Progenitor cell of endocrine pancreas (in vitro differentiated cells): ENCODE measurements at places on chromosomes 16 and 17. TPM values are rescaled to one million over a fixed set of nuclear protein-coding genes. Genes with fewer than 3 reads are reported as not detected.

Gene GRIN2A
- 1.7 and 1.9 TPM in 2 replicates for total RNA-seq

Gene NPIPA3
- total RNA-seq: 0.95 and 1.3 TPM in 2 replicates

Gene KLHL11
- total RNA-seq: 16.9 and 19.6 TPM in 2 replicates

Gene TNP2
- total RNA-seq: not detected in 2 replicates

Gene CA4
- total RNA-seq: 8.2 and 9.3 TPM in 2 replicates

Gene KCNH6
- 12.0 and 13.2 TPM in 2 replicates for total RNA-seq

DNA sequence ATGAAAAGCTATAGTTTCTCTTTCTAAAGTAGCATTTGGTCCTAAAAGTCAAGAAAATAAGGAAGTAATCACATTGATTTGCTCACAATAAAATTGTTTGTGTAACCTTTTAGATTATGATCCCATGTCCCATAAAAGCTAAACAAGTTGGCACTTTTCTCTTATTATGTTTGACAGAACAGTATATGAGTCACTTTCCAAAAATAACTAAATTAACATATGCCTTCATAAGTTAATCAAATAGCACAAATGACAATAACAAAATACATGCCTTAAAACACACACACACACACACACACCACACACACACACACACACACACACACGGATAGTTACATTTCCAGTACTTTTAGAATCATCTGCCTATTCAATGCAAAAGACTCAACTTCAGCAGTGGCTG, 2.8 kb downstream of the MED13 start:
- no peak for DNase-seq
- peak overlapping the region; percentile 70 for H3K27ac ChIP-seq
- peaks cover 55% of the 10 kb centered on the region for H3K4me1 ChIP-seq
- H3K4me3 ChIP-seq: peak overlapping the region; percentile 96

DNA sequence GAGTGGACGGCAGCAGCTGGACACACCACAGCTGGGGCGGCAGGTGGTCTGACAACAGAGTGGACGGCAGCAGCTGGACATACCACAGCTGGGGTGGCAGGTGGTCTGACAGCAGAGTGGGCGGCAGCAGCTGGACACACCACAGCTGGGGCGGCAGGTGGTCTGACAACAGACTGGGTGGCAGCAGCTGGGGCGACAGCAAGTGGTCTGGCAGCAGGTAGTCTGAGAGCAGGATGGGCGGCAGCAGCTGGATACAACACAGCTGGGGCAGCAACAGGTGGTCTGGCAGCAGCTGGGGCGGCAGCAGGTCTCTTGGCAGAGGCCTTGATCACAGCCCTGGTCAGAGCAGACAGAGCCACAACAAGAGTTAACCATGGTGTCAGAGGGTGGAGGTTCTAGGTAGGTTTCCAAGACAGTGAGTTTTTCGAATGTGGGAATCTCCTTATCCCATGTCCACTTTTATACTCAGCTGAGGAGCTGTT, at the start of gene KRTAP4-1:
TSS of gene KRTAP4-1 (minus strand) at position 432 of the 482 bp plus-strand sequence. CDS start at position 375, 57 bp downstream.
- H3K4me3 ChIP-seq: no peak within 1 kb of the TSS
- peaks cover 19% of the 10 kb centered on the region for H3K27me3 ChIP-seq
- no peak for DNase-seq
- no peak within 1 kb of the TSS for H3K27ac ChIP-seq
- H3K36me3 ChIP-seq: no peaks in the 10 kb centered on the region
- peaks cover 6% of the 10 kb centered on the region for H3K4me1 ChIP-seq

DNA sequence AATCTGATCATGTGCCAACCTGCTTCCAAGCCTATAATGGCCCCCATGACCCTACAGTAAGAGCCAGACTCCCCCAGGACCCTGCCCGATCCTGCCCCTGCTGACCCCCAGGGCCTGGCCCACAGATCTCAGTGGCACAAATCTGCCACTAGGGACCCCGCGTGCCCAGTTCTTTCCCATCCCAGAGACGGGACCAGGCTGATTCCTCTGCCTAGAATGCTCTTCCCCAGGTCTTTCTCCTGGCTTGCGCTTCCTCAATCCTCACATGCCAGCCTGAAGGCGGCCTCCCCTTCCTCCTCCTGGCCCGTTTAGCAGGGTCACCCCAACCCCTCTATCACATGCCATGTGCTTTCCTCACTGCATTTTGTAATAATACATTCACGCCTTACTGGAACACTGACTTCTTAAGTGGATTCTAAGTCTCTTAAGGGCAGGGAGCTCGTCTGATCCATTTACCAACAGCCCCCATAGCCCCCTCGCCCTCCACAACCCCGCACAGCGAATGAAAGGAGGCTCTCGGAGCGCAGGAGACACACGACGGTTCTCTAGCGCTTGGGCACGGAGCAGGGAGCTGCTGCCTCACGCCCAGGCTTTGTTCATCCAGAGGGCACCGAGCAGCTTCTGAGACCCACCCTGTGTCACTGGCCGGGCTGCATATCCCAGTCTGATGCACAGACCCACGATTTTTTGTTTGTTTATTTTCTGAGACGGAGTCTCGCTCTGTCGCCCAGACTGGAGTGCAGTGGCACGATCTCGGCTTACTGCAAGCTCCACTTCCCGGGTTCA, 1.2 kb downstream of the TRIM65 start:
- DNase-seq: no peak
- peak overlapping the region; percentile 73 for H3K4me3 ChIP-seq
- H3K4me1 ChIP-seq: peaks cover 8% of the 10 kb centered on the region
- peak overlapping the region; percentile 67 for H3K27ac ChIP-seq

DNA sequence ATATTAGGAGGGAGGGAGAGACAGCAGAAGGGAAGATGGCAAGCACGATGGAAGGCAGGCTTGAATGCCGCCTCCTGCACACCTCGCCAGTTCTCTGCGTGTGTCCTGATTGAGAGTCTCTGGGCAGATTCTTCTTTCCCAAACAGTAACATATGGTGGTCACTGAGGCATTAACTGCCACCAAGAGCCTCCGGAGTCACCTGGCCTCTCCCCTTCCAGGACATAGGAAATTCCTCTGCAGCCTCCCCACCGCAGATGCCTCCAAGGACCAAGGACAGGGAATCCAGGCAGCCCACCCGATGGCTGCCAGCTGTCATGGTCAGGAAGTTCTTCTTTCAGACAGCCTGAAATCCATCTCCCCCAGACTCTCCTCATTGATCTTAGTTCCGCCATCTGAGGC, 149.3 kb downstream of the ENGASE start:
- H3K36me3 ChIP-seq: no peaks in the 10 kb centered on the region
- no peak overlapping the region for H3K4me3 ChIP-seq
- DNase-seq: no peak

GRCh38 chr16:74716355-74716754, 15.7 kb upstream of the MLKL start:
- no peaks in the 10 kb centered on the region for H3K36me3 ChIP-seq
- no peak for DNase-seq
- H3K27ac ChIP-seq: no peak overlapping the region
- H3K27me3 ChIP-seq: no peaks in the 10 kb centered on the region
- no peaks in the 10 kb centered on the region for H3K4me1 ChIP-seq
- no peak overlapping the region for H3K4me3 ChIP-seq

GRCh38 chr16:65375651-65376050, 253.8 kb upstream of the CDH11 start:
- peaks cover 37% of the 10 kb centered on the region for H3K27me3 ChIP-seq
- H3K4me3 ChIP-seq: no peak overlapping the region
- no peaks in the 10 kb centered on the region for H3K36me3 ChIP-seq
- peaks cover 19% of the 10 kb centered on the region for H3K4me1 ChIP-seq
- H3K27ac ChIP-seq: no peak overlapping the region

- H3K36me3 ChIP-seq: no peaks in the 10 kb centered on the region
- H3K4me3 ChIP-seq: no peak overlapping the region
- DNase-seq: no peak
- H3K4me1 ChIP-seq: peaks cover 6% of the 10 kb centered on the region
- H3K27me3 ChIP-seq: peaks cover 3% of the 10 kb centered on the region
Measured at GRCh38 chr17:65519462-65519861, 42.0 kb downstream of the AXIN2 start.

- H3K4me3 ChIP-seq: no peak overlapping the region
- peaks cover 29% of the 10 kb centered on the region for H3K36me3 ChIP-seq
- H3K4me1 ChIP-seq: no peaks in the 10 kb centered on the region
- no peaks in the 10 kb centered on the region for H3K27me3 ChIP-seq
Measured at GRCh38 chr16:58563775-58564174, 48.5 kb downstream of the SETD6 start.

DNA sequence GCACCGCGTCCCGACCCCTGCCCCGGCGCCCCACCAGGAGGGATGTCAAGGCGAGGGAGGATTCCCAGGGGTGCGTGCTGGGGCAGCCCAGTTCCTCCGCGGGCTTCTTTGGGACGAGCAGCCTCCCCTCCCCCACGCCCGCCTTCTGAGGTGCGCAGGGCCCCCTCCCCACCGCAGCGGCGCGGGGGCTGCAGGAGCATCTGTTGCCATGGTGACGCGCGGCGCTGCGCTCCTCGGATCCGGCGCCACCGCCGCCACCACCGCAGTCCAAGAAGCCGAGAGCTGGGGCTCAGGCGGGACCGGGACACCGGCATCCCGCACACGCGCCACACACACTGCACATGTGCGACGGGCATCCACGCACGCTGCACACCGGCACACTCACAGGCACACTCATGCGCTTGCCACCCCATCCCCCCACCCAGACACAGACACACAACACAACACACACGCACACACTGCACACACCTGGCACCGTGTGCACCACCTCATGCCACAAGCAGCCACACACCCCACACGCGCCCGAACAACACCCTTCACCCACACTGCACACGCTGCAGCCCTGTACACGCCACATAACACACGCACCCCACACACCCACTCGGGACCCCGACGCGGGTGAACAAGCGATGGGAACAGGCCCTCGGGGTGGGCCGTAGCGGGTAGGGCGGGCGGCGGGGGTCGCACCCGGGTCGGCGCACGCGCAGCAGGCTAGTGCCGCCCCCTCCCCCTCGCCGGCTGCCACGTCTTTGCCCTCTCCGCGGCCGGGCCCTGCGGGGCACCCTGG, 17.0 kb downstream of the ENPP7 start:
- peaks cover 35% of the 10 kb centered on the region for H3K27me3 ChIP-seq
- peaks cover 24% of the 10 kb centered on the region for H3K4me1 ChIP-seq
- no peaks in the 10 kb centered on the region for H3K36me3 ChIP-seq
- no peak for DNase-seq
- no peak overlapping the region for H3K27ac ChIP-seq

DNA sequence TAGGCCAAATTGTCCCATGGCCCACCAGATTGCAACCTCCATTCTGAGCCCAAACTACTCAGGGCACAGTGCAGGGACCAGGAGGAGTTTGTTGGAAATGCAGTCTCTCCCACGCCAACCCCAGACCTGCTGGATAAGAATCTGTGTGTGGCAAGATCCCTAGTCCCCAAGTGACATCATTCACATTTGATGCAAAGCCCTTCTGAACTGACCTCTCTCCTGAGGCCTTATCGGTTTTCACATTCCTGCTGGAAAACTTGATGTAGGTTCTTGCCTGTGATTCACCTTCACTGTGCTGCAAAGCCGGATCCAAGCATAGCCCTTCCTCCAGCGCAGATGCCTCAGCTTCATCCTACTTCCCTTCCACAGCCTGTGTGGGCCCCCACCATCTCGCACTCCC, 6.6 kb upstream of the SHCBP1 start:
- no peak overlapping the region for H3K4me3 ChIP-seq
- peaks cover 6% of the 10 kb centered on the region for H3K4me1 ChIP-seq
- no peak overlapping the region for H3K27ac ChIP-seq
- DNase-seq: no peak

DNA sequence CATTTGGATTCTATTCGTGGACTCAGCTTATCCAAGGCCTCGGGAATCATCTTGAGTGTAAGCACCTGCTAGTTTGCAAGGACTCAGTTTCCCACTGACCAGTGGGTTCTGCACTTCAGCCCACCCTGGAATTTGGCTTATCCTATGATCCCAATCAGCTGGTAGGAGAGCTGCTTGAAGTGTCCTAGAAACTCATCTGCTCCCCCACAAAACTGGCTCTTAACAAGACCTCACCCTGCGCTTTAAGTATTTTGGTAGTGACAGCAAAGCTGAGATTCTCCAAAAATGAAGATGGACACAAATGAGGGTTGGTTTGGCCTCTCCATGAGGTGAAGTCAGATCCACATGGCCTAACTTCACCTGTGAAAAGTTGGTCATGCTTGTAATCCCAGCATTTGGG, 57.3 kb downstream of the NDE1 start:
- no peak overlapping the region for H3K27ac ChIP-seq
- H3K4me3 ChIP-seq: no peak overlapping the region
- H3K4me1 ChIP-seq: no peaks in the 10 kb centered on the region
- H3K36me3 ChIP-seq: no peaks in the 10 kb centered on the region
- H3K27me3 ChIP-seq: no peaks in the 10 kb centered on the region

DNA sequence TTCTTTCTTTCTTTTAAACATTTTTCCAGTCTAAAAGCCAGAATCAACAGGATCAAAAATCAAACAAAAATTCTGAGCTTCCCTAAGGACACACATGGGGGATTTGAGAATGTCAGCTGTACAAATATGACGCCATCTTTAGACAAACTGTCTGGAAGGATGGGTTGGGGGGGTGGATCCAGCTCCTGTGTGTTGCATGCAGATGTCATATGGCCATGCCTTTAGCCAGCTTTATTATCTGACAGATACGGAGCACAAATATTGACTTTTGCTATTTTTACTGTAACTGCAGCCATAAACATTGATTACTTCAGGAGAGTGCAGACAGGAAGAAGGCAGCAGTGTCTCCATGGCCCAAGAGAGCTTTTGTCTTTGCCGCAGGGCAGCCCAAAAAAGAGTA, 279.4 kb upstream of the ELAC2 start:
- H3K27me3 ChIP-seq: no peaks in the 10 kb centered on the region
- H3K36me3 ChIP-seq: no peaks in the 10 kb centered on the region
- no peak for DNase-seq

DNA sequence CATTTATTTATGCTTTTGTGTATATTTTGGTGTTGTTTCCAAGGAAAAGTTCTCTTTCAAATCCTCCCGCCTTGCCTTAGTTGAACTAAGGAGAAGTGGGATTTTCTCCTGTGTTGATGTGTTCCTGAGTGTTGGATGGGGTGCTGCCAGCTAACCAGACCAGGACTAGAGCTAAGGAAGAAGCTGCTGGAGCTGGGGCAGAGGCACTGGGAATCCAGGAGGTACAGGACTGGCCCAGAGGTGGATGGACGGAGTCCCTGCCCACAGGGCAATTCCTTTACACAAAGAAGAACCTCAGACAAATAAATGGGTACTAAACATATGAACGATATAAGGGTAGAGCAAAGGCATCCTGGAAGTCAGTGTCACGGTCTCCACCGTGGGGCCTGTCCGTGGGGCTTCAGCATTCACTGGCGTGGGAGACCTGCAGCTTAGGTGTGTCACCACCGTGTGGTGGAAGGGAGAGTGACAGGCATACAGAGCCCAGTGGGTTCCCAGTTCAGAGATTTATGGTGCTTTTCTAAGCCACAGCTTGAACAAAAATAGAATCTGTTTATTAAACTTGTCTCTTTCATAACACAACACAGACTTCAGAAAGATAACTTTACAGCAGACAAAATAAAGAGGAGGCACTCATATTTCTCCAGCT, 270.7 kb downstream of the NTN1 start:
- peaks cover 10% of the 10 kb centered on the region for H3K27me3 ChIP-seq
- no peak overlapping the region for H3K27ac ChIP-seq
- H3K36me3 ChIP-seq: no peaks in the 10 kb centered on the region
- DNase-seq: peak; percentile 14
